Right renal cortex interstitium (tissue), 3 donors: ENCODE measurements at places on chromosomes 12 and 14. TPM values are rescaled to one million over a fixed set of nuclear protein-coding genes. Genes with fewer than 3 reads are reported as not detected.

PTMS gene
- polyA plus RNA-seq: 577 TPM

TEP1 gene
- 18.4 TPM for polyA plus RNA-seq

TSPAN8 gene
- polyA plus RNA-seq: 30.5 TPM

GLTP gene
- polyA plus RNA-seq: 43.5 TPM

C12orf75 gene
- 83.4 TPM for polyA plus RNA-seq

DNA sequence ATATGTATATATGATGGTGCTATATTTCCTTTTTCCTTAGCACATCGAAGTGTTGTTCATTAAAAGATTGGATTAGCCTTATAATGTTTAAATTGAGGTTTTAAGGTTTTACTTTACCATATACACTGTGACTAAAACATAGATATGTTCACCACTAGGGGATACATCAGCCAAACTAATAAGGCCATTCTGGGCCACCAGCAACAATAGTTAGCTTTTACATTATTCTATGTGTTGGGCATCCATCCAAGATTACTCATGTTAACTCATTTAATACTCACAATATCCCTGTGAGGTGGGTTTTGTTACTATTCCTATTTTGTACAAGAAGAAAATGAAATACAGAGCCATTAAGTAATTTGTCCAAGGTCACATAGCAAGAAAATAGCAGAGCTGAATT, 202.6 kb upstream of the AVPR1A start:
- DNase-seq: no peak

GRCh38 chr12:78863482-78864402, 832 bp upstream of the SYT1 start:
- DNase-seq: peak; percentile 49

DNA sequence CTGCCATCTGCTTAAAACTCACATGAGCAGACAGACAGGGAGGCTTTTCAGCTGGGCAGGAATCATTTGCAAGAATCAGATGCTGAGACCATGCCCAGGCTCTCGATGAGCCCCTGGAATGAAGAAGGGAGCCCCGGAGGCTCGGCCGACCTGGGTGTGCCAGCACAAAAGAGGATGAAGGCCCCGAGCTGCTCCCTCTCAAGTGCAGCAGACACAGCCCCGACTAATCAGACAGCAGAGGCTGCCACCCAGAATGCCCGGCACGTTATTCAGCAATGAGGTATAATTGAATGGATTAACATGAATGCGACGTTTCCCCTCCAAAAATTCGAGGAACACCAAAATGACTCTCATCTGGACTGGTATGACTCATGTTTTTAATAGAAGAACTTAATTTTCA, 58.9 kb downstream of the BCL11B start:
- no peak for DNase-seq

GRCh38 chr14:26255213-26255612, 342.6 kb downstream of the NOVA1 start:
- no peak for DNase-seq

DNA sequence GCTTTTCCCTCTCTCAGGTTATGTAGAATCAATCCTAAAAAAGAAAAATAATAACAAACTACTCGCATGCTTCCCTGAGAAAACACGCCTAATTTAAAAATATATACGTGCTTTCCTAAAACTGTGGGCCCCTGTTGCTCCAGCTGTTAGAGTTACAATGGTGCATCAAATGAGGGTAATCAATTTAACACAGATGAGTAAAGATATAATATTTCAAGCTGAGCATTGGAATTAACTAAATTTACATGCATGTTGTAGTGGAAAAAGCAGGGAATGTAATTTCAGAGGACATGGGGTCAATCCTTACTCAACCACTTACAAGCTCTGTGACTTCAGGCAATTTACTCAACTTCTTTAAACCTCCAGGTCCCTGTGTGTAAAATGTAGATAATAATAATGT, 22.4 kb upstream of the LGR5 start:
- no peak for DNase-seq

- no peak for DNase-seq
Measured at GRCh38 chr12:84995641-84996040, 40.4 kb downstream of the TSPAN19 start.
